Right cardiac atrium (tissue), 5 donors: ENCODE measurements at places on chromosomes 7 and 10. TPM values are rescaled to one million over a fixed set of nuclear protein-coding genes. Genes with fewer than 3 reads are reported as not detected.

GRCh38 chr7:107593025-107593410, 13.0 kb downstream of the BCAP29 start:
- no peak for DNase-seq

Gene SPDYE5
- not detected for total RNA-seq

- peak; percentile 84 for DNase-seq
These were observed 15.5 kb downstream of the STX1A start for GRCh38 chr7:73703757-73704639.

- no peak for DNase-seq
These were observed 7.5 kb downstream of the SAR1A start for GRCh38 chr10:70162892-70163201.

Gene VGF
- total RNA-seq: not detected

Gene WNT8B
- total RNA-seq: not detected

Gene STK17A
- total RNA-seq: 32.7 TPM

Gene FFAR4
- 0.11 TPM for total RNA-seq

DNA sequence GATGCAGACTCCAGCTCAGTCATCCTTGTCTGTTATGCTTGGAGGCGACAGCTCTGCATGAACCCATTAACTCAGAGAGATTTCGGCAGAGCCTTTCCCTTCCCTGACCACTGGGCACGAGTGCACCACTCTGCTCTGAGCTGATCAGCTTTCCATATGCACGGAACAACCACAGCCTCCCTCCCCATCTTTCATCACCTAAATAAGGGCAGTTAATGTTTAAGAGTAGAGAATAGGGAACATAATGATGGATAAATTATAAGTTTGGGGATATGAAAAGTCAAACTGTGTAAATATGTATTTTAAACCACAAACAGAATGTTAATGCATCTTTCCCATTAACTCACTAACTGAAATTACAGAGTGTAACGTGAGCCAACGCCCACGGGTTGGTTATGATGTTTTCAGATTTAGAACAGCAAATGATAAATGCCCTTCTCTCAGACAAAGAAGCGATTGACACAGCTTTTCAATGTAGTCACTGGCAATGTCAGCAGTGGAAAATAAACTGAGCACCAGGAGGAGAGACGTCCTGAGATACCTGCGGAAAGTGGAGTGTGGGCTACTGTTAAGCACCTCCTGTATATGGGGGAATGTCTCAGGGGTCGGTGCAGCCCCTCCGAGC, 658.2 kb downstream of the LRMDA start:
- no peak for DNase-seq

DNA sequence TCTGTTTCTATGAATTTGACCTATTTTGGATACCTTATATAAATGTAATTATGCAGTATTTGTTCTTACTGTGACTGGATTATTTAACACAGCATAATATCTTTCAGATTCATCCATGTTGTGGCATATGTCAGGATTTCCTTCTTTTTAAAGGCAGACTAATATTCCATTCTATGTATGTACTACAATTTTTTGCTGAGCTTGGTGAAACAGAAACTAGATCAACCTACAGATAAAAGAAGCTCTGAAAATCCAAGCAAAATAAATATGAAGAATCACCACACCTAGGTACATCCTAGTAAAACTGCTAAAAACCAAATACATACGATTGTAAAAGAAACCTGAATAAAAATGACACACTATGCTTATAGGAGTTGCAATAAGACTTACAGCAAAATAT, 300.5 kb downstream of the HTR7 start:
- DNase-seq: no peak

DNA sequence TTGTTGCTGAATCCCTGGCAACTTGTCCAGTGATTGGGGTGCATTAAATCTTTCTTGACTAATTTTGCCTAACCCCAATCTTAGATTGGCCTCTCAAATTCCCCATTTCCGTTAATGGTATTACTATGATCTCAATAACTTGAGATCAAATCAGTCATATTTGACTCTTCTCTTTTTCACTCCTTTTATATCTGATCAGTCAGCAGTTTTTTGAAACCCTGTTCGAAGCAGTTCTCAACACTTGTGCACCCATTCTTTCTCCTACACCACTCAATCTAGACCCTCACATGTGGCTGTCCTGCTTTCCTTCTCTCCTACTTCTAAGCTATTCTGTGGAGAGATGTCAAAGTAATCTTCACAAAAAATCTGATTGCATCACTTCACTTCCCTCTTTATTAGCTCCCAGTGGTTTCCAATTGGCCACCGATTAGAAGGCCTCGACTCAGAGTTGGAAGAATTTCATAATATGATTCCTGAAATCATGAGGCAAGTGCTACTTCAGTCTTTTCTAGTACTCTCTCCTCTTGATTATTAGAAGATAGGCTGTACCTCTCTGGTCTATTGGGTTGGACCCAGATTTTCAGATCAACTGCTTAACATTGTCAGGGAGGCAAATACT, 128.9 kb downstream of the ZNF365 start:
- no peak for DNase-seq

Gene ZNF783
- total RNA-seq: 6.4 TPM

- no peak for DNase-seq
These were observed 86.1 kb upstream of the MTPN start for GRCh38 chr7:136063326-136063666.
